ENCODE measurements at places on chromosomes 13 and 19.

GRCh38 chr13:21744149-21744548, 73.3 kb downstream of the FGF9 start:
- DNase-seq, result no peak

DNA sequence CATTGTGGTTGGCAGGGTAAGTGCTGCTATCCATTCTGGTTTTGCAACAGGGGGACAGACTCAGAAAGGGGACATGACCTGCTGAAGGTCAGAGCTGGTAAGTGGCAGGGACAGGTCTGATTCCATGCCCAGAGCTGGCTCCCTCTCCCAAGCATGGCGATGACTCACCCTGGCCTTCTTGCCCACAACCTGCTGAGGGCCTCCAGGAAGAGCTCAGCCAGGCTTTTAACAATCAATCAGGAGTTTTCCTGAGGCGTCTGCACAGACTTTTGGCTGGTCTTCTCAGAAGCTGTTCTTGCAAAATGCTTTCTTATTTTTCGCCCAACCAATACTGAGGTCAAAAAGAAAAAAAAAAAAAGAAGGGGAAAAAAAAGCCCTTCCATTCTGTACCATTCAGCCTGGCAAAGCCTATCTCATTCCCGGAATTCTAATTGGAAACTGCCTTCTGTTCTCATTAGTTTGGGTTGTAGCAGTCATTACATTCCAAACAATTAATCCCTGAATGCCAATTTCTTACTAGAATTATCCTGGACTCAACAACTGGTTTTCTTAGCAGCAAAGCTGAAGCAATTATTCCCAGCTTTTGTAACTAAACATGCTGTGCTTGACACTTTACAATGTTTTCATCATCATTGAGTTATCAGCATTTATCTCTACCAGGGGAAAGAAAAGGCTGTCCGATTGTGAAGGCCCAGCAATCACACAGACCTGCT, 17.7 kb downstream of the SIAH3 start:
- DNase-seq, result no peak

GRCh38 chr13:103188713-103189326, 122.6 kb upstream of the SLC10A2 start:
- DNase-seq, result peak; percentile 31

- peak; percentile 96 for DNase-seq
Measured at GRCh38 chr19:47776568-47776967, 1.9 kb upstream of the SELENOW start.

- DNase-seq, result no peak
Measured at GRCh38 chr13:50617134-50617721, 226.3 kb downstream of the DLEU7 start.

DNA sequence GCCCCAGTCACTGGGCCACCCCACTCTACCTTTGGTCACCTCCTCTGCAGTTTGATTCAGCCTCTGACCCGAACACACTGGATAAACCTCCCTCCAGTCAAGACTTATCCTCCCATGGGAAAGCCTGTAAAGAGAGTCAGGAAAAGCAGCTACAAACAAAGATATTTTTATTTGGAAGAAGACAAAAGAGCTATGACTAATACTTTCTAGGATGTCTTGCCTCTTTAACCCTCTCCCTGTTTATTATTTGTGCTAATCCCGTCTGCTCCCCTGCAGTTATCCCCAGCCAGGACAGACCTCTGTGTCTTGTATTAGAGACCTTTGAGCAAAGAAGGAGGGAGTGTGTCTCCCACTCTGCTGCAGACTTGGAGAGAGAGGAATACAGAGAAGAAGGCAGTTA, 178.3 kb downstream of the EFNB2 start:
- no peak for DNase-seq

DNA sequence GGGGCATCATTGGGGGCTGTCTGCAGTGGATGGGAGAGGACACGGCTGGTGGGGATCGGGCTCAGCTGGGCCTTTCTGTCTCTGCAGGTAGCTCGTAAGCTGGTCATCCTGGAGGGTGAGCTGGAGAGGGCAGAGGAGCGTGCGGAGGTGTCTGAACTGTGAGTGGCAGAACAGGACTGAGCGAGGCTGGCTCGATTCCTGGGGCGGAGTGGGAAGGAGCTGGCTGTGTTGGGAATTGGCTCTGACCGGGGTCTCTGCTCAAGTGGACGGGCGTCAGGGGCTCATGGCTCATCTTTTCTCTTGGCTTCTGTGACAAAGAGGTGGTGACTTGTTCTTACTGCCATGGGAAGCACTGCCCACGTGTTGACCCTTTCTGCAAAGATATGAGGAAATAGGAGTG, 11.6 kb downstream of the TPM4 start:
- no peak for DNase-seq

DNA sequence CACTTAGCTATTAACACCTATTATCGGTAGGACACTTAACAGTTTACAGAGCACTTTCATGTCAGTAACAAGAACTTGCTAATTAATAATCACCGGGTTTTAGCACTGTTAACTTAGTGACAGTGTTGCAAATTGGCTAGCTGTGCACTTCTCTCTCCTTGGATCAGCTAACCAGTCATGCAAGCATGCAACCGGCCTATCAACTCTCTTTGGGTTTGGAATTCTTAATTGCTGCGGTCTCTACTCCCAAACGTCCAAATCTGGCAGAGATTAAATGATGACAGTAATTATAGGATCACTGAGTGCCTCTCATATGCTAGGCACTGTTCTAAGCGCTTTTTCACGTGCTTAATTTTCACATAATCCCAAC, 1.2 kb downstream of the EPS15L1 start:
- DNase-seq, result no peak

GRCh38 chr13:48906200-48906599, 69.5 kb upstream of the FNDC3A start:
- DNase-seq, result no peak

GRCh38 chr19:3456925-3457527, 23.3 kb downstream of the SMIM24 start:
- no peak for DNase-seq
